ENCODE measurements at places on chromosomes 2 and 18. TPM values are rescaled to one million over a fixed set of nuclear protein-coding genes. Genes with fewer than 3 reads are reported as not detected.

Gene NCK2
- 19.9 TPM for total RNA-seq

Gene FZD7
- total RNA-seq = 16.8 TPM

Gene ZBTB7C
- 0.09 TPM for total RNA-seq

Gene LYG1
- 0.43 TPM for total RNA-seq

Gene CFC1
- total RNA-seq = not detected

Gene SERPINB10
- not detected for total RNA-seq

Gene ANO7
- total RNA-seq = 1.9 TPM
